ENCODE measurements at places on chromosomes 16 and 17.

- DNase-seq, result no peak
Observed at GRCh38 chr17:47119746-47120520, 69.2 kb downstream of the CDC27 start.

DNA sequence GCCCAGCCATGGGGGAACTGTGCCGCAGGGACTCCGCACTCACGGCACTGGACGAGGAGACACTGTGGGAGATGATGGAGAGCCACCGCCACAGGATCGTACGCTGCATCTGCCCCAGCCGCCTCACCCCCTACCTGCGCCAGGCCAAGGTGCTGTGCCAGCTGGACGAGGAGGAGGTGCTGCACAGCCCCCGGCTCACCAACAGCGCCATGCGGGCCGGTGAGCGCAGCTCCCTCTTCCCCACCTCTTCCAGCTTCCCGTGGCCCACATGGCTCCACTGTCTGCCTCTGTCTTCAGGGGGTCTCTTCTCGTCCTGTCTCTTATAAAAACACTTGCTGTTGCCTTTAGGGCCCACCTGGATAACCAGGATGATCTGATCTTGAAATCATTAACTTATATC, 11.6 kb downstream of the CARD14 start:
- no peak for DNase-seq

- no peak for DNase-seq
Observed at GRCh38 chr16:29789775-29790182, 772 bp upstream of the KIF22 start.

DNA sequence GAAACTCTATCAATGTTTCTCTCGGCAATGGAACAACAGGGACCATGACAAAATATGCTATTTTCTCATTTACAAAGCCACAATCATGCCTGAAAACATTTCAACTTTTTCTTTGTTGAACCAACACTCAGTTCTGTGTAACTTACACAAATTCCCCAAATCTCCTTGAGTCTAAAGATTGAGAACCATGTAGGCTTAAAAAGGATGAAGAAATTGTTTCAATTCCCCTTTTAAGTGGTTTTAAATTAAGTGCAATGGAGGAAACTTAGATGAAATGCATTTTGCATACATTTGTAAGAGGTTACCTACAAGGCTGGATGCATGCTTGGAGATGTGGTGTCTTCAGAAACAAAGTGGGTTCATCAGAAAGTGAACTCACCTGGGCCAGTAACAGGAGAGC, 566.4 kb upstream of the CDH11 start:
- DNase-seq, result peak; percentile 51

DNA sequence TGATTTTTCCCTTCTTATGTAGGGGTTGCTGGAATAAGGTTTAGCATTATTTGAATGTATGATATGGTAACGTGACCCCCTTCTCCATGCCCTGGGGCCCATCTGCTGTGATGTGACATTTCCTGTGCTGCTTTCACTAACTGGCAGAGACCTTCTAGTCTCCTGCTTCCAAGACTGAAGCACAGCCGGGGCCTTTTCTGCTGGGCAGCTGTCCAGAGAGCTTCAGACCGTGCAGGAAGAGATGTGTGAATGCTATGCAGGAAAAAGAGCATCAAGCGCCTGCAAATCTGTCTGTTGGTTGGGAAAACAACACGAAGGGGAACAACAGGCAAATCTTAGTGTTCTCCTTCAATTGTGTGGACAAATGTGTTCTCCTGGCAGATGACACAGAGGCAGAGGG, 128.5 kb downstream of the SPACA3 start:
- DNase-seq, result no peak

GRCh38 chr17:76154936-76155845, 14.1 kb upstream of the FOXJ1 start:
- no peak for DNase-seq

- no peak for DNase-seq
Observed at GRCh38 chr17:48502901-48503300, 27.9 kb downstream of the HOXB1 start.

GRCh38 chr17:7097940-7098339, 16.7 kb downstream of the ASGR2 start:
- DNase-seq, result no peak

DNA sequence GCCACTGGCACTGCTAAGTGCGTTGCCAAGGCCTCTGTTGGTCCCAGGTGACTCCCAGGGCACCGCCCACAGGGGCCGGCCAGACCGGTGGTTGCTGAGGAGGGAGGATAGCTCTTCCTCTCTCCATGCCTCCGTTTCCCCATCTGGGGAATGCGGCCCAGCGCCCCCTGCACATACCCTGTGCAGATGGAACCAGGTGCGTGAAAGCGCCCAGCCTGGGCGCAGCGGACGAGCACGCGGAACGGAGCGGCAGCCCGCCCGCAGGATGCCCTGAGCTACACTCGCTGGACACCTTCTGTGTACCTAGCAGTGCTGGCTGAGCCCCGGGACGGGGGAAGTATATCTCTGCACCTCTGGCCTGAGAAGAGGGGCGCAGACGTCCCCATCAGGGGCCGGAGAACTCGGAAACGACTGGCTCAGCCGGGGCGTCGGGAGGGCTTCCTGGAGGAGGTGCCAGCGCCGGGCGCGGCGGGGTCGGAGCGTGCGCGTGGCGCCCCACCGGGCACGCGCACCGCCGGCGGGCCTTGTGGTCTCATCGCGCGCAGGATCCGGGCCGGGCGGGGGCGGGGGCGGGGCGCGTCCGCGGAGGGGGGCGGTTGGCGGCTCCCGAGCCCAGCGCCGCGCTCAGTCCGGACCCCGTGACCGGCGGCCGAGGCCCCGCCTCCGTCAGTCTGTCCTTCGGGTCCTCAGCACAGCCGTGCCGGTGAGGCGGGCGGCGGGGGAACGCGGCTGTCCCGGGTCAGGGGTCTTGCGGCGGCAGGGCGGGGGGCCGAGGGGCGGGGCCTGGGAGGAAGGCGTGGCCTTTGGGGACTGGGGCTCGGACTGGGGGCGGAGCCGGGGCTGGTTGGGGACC, at the start of the genes CCDC78 and HAGHL:
CCDC78 (minus strand) TSS at position 6 of the 853 bp plus-strand sequence. CDS start 76 bp downstream, outside the sequence.
HAGHL (plus strand) TSS at position 669 of the 853 bp plus-strand sequence. CDS start 404 bp downstream, outside the sequence.
- DNase-seq, result peak; percentile 19

DNA sequence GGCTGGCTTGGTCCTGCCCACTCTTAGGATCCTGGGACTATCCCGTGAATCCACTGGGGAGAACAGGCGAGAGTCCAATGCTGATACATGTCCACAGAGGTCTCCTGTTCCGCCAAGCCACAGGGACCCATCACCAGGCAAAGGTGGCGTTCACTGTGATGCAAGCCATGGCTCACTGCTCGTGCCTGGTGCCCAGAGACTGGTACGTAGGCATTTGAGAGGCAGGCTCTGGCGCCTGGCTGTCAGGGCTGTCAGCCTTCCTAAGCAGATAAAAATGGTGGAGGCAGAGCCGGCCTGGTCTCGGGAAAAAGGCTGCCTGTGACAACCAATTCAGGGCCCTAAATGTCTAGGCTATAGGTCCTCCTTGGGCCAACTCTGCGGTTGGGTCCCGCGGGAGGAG, 2329.0 kb downstream of the TP53TG3F start:
- DNase-seq, result no peak

DNA sequence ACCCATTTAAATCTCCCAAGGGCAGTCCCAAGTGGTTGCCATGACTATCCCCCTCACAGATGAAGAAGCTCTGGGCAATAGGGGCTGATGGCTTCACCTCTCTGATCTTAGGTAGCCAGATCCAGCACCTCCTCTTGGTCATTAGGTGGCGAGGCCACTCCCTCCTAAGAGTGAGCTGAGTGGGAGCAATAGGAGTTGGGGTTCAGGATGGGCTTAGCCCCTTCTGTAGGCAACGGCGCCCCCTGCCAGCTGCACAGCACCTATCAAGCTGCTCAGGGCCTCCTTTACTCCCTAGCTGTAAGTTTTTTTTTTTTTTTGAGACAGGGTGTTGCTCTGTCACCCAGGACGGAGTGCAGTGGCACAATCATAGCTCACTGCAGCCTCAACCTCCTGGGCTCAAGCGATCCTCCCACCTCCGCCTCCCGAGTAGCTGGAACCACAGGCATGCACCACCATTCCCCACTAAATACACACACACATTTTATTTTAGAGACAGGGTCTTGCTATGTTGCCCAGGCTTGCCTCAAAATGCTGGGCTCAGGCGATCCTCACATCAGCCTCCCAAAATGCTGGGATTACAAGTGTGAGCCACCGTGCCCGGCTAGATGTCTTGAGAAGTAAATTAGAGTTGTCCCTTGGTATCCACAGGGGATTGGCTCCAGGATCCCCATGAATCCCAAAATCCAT, 3.5 kb upstream of the RRAD start:
- peak; percentile 19 for DNase-seq

- DNase-seq, result peak; percentile 97
Observed at GRCh38 chr16:83952940-83953795, at the start of gene OSGIN1. Gene OSGIN1 (plus strand): TSS chr16:83953240. CDS start chr16:83957672, 4,432 bp downstream.

DNA sequence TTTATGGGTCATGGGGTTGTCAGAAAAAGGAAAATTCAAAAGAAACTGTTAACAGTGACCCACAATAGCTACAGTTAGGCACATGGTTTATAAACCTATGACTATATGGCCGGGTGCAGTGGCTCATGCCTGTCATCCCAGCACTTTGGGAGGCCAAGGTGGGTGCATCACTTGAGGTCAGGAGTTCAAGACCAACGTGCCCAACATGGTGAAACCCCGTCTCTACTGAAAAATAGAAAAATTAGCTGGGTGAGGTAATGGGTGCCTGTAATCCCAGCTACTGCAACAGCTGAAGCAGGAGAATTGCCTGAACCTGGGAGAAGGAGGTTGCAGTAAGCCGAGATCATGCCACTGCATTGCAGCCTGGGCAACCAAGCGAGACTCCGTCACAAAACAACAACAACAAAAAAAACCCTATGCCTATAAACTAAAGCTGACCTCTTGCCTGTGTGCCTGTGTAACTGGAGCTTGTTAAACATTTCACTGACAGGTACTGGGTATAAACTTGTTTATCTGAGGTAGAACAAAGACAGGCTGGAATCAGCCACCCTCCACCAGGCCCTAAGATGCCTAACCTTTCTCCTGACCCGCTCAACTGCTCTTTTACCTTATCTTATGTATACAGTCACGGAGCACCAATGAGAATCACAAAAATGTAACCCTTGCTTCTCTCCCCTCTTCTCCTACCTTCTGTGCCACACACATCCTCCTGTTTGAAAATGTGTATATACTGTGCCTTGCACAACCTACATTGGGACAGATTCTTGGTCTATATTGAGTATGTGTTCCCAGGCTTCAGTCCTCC, 62.9 kb upstream of the ATF7IP2 start:
- DNase-seq, result no peak

DNA sequence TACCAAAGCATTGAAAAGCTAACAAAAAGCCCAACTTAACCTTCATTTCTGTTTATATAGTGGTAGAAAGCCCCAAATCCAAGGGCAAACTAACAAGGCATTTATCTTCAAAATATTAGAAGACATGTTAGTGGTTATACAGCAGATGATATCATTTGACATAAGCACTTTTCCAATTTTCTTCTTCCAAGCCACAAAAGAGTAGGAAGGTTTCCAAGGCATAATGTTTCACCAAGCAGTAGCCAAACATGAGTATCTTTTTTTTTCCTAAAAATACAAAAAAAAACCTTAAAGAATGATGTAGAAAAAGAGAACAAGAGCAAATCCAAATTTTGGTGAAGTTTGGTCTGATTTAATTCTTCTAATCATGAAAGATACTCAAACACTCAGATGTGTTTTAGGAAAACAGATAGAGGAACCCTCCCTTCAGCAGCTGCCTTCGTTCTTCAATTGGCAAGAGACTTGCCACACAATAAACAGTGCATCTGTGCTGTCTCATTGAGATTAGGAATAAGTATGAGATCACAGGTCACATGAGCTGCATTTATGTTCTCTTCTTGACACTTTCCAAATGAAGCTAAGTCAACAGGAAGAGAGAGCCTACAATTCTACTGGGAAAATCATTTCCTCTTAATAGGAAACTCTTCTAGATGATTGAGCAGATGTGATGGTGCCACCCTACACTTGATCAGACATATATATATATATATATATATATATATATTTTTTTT, 106.7 kb downstream of the TTC19 start:
- peak; percentile 73 for DNase-seq

DNA sequence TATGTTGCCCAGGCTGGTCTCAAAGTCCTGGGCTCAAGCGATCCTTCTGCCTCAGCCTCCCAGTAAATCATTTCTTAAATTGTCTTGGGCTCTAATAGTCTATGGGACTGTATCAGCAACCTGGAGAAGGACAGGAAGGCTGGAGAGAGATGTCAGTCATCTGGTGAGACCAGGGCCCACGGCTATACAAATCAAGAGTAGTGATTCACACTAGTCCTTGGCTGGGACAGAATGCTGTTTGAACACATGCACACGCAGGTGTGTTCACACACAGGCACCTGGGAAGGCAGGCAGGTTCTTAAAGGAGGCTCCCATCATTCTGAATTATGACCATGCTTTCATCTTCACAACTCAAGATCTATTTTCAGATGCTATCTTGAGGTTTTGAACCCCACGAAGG, 14.1 kb downstream of the NQO1 start:
- DNase-seq, result no peak

GRCh38 chr17:32558997-32559650, 72.3 kb downstream of the CDK5R1 start:
- DNase-seq, result no peak

- DNase-seq, result no peak
Observed at GRCh38 chr17:79980246-79981043, 55.2 kb downstream of the TBC1D16 start.

GRCh38 chr17:61314368-61315078, 85.1 kb upstream of the TBX2 start:
- no peak for DNase-seq

GRCh38 chr17:10081571-10082169, 116.7 kb downstream of the GAS7 start:
- no peak for DNase-seq

GRCh38 chr16:57600048-57600835, 28.2 kb upstream of the ADGRG1 start:
- no peak for DNase-seq
